ENCODE measurements at places on chromosomes 16 and 17. TPM values are rescaled to one million over a fixed set of nuclear protein-coding genes. Genes with fewer than 3 reads are reported as not detected.

The PPM1E gene
- not detected for polyA plus RNA-seq

The PRR29 gene
- 0.47 TPM for polyA plus RNA-seq

GRCh38 chr16:85888405-85889331 is 10.3 kb upstream of the IRF8 start:
- peaks cover 59% of the 10 kb centered on the region for H3K27me3 ChIP-seq
- H3K36me3 ChIP-seq = no peaks in the 10 kb centered on the region
- DNase-seq = peak; percentile 78
- H3K4me3 ChIP-seq = no peak overlapping the region
- no peak overlapping the region for H3K27ac ChIP-seq
- peaks cover 12% of the 10 kb centered on the region for H3K4me1 ChIP-seq

DNA sequence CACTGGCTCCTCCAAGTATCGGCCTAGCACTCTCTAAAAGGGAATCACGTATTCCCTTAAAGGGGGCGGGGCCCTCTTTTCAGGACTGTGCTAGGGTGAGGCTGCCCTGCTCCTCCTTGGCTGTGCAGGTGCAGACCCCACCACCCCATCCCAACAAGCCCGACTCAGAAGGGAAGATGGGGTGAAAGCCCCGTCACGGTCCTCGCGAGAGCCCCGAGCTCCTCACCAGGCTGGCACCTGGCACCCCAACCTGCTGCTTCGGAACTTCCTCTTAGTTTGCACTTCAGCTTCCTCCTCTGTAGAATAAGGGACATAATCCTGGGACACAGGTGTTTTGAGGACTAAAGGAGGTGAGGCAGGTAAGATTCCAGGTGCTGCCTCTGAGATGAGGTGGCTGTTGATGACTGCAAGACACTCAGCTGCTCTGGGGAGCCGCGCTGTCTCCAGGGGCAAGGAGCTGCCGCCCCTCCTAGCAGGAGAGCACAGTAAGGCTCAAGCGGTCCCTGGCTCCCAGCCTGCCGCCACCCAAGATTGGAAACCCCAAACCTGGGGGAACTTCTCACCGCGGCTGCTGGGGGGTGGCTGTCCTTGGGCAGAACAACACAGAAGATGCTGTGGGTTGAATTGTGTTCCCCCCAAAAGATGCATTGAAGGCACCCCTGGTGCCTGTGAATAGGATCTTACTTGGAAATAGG is 88.8 kb downstream of the MGAT5B start:
- no peak for DNase-seq
- peaks cover 29% of the 10 kb centered on the region for H3K27me3 ChIP-seq
- H3K4me3 ChIP-seq = no peak overlapping the region

GRCh38 chr17:27218719-27219488 is 75.0 kb upstream of the WSB1 start:
- no peaks in the 10 kb centered on the region for H3K36me3 ChIP-seq
- H3K27me3 ChIP-seq = no peaks in the 10 kb centered on the region
- H3K4me3 ChIP-seq = no peak overlapping the region
- no peak overlapping the region for H3K27ac ChIP-seq
- no peak for DNase-seq
- no peaks in the 10 kb centered on the region for H3K4me1 ChIP-seq

DNA sequence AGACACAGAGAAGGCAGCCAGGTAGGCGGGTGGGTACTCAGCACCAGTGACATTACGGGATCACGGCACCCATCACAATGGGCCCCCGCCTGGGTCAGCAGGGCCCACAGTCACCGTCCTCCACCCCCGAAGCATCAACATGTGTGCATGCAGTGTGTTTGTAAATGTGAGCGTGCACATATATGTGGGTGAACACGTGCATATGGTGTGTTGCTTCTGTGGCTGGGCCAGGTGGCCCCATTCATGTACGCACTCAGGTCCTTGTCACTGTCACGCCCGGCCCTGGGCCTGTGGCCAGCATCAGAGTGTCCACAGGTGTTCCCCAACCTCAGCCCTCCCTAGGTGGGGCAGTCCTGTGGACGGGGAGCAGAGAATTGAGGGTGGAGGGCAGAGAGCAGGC is 37.1 kb downstream of the TNFRSF13B start:
- H3K27ac ChIP-seq = no peak overlapping the region
- H3K36me3 ChIP-seq = no peaks in the 10 kb centered on the region
- no peak overlapping the region for H3K4me3 ChIP-seq
- H3K27me3 ChIP-seq = peaks cover 21% of the 10 kb centered on the region
